ENCODE measurements at places on chromosomes 3 and 15. TPM values are rescaled to one million over a fixed set of nuclear protein-coding genes. Genes with fewer than 3 reads are reported as not detected.

The CD96 gene
- polyA plus RNA-seq: 0.23 TPM

The SH2D7 gene
- 0.12 TPM for polyA plus RNA-seq

The EMC7 gene
- 46.7 TPM for polyA plus RNA-seq

The ANP32A gene
- 158 TPM for polyA plus RNA-seq

The PLA2G4B gene
- 7.0 TPM for polyA plus RNA-seq

GRCh38 chr3:161395115-161396012, 24.0 kb upstream of the SPTSSB start:
- DNase-seq: no peak

DNA sequence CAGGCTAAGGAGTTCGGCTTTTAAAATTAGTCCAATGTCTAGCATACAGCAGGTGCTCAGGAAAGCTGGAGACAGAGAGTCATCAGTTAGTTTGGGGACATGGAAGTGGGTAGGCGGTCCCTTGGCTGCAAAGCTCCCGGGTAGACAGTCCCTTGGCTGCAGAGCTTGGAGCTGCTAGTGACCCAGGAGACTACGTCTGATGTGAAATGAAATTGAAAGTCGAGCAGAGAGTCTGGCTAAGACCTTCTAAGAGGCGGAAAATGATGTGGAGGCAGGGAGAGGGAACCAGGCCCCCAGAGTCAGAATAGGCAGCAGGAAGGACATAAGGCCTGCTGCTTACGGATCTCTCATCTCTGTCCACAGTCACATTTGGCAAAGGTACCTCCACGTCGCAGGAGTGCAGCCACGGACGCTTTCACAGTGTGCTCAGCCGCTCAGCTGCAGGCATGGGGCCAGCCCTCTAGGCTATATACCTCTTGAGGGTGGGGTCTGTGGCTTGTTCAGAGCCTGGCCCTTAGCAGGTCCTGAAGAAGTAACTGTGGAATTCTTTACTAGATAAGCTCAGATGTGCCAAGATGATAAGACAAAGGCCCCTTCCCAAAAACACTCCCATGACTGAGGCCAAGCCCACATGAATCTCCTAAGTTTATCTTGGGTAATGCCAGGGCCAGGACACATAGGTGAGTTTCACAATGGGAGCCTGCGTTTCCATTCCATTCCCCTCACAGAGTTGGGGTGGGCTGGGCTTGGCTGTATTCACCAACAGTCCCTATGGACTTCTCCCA, 131.7 kb downstream of the XXYLT1 start:
- no peak for DNase-seq

GRCh38 chr15:50543556-50543955, 2.9 kb downstream of the USP50 start:
- no peak for DNase-seq

GRCh38 chr3:184590795-184591194, 29.2 kb downstream of the EPHB3 start:
- no peak for DNase-seq

DNA sequence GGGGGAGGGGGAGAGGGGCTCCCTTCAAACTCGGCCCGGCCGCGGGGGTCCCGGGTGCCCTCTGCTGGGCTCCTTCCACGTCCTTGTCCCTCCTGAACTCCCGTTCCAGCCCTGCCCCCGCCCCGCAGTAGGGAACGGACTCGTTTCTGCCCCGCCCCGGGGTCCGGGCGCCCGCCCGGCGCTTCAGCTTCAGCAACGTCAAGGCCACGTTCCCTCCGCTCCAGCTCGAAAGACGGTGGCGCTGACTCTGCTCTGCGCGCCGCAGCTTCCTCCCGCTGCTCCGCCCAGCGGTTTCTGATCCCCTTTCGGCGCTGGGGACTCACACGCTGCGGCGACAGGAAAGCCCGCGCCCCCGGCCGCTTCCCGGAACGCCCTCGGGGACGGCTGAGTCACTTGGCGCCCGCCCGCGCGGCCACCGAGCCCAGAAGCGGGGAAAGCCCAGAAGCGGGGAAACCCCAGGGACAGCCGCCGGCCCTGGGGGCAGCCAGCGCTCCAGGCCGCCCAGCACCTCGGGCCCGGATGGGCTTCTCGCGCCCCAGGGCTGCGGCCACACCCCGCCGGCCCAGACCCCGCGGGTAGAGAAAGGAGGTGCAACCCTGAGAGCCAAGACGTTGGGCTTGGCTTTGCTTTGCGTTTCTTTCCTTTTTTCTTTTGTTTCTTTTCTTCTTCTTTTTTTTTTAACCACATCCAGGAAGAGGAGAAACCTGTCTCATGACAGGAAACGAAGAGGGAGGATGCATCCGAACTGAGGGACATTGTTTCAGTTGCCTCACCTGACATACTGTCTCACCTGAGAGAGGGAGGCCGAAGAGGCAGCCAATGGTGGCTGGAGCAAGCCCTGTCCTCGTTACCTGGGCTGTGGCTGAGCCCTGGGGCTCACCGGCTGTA, 28.9 kb downstream of the ARHGAP31 start:
- peak; percentile 88 for DNase-seq

DNA sequence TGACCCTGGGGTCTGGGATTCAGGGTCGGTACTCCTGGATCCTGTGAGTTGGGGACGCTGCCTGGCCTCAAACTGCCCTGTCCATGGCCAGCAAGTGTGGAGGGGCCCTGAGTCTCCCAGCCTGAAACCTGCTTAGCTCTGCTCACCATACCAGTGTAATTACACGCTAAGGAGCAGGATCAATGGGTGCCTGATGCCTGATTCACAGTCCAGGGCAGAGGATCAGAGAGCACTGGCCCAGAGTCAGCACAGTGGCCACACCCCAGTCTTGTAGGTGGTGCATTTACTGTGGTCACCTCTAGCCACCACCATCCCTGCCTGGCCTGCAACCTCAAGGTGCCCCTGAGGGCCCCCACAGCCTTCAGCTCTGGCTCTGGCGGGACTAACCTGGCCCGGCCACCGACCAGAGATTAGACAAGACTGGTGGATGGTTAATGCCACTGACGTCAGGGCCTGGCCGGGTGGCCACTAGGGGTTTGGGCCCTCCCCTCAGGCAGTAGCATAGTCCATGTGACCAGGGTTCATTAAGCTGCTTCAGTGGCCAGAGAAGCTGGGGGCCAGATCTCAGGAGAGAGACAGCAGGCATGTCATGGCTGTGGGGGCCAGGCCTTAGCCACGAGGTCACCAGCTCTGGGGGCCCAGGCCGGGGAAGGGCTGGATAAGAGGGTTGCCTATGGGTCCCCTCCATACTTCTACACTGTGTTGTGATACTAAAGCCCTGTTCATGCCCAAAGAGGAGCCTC, 3.3 kb upstream of the SLC38A3 start:
- DNase-seq: no peak

DNA sequence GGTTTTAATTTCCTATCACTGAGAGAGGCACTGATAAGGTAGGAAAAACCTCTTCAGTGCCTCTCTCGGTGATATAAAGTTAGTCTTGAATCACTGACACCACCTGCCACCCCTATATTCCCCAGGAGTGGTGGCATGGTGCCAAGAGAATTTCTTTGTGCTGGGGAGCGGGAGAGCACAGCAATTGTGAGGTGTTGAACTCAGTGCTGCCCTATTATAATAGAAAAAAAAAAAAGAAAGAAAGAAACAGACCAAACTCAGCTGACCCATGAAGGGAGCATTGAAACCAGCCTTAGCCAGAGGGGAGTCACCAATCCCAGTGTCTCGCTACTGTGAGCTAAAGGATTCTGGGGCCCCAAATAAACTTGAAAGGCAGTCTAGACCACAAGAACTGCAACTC, 201.4 kb upstream of the STT3B start:
- DNase-seq: no peak

DNA sequence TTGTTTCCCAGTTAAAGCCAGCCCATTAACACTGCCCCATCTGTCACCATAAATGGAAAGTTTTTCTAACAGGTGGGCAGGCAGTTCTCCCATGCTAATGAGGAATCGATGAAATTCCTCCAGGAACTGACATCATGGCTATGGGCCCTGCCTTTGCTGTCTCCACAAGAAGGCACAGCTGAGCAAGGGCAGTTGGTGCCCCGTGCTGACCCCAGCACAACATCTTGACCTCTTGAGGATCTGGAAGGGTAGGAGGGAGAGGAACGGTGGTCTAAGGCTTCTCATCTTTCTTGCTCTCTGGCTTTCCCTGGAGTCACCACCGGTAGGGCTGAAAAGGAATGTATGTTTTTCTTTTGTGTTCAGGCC, 46.7 kb downstream of the CHCHD6 start:
- DNase-seq: no peak

DNA sequence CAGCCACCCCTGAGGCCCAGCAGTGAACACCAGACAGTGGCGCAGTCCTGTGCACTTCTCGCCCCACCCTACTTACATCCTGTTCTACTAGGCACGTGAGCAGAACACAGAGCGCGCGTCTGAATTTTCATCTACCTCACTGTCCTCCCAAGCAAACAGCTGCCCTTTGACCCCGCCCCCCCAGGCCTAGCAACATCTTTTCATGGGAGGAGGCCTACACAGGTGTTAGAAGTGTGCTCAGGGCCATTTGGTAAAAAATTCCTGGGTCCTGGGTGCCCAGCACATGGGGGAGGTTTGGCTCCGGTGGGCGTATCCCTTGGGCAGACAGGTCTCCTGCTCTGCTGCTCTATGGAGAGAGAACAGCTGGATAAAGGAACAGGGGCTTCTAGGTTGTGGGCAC, 95.0 kb downstream of the MYLK start:
- no peak for DNase-seq

GRCh38 chr15:58748040-58748851, 1.3 kb downstream of the ADAM10 start:
- DNase-seq: no peak

- peak; percentile 29 for DNase-seq
Observed at GRCh38 chr3:58492494-58492905, 604 bp downstream of the KCTD6 start.

DNA sequence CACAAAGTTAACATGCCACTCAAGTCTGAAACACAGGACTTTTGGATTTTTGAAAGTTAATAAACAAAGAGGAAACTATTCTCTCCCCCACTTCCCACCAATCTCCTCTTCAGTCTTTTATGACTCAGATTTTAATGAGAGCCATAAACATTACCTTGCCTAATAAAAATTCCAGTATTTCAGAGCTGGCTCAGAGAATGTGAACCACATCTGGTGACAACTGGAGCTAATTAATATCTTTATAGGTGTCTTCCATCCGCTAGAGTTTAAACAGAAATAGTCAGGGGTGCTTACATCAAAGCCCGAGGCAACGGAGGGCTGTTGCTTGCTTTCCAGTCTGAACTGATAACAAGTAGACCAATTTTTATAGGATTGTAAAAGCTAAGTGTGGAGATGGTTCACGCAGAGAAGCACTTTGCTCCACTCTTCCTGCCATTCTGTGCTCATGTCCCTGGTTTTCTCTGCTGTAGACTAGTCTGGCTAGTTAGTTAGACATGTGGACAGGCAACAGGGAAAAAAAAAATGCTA, 363.6 kb downstream of the NR2F2 start:
- no peak for DNase-seq

DNA sequence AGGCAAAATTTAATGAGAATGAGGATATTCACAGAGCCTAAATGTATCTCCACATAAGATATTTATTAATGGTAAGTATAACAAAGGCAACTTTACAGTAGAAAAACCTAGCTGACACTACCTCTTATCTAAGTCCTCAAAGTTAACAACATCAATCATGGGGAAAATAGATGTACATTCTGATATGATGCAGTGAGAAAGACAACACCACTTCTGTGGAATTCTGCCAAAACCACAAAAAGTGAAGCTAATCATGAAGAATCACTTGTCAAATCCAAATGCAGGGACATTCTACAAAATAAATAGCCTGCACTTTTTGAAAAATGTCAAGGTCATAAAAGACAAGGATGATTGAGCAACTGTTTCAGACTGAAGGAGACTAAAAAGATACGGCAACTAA, 27.5 kb upstream of the EOMES start:
- no peak for DNase-seq

DNA sequence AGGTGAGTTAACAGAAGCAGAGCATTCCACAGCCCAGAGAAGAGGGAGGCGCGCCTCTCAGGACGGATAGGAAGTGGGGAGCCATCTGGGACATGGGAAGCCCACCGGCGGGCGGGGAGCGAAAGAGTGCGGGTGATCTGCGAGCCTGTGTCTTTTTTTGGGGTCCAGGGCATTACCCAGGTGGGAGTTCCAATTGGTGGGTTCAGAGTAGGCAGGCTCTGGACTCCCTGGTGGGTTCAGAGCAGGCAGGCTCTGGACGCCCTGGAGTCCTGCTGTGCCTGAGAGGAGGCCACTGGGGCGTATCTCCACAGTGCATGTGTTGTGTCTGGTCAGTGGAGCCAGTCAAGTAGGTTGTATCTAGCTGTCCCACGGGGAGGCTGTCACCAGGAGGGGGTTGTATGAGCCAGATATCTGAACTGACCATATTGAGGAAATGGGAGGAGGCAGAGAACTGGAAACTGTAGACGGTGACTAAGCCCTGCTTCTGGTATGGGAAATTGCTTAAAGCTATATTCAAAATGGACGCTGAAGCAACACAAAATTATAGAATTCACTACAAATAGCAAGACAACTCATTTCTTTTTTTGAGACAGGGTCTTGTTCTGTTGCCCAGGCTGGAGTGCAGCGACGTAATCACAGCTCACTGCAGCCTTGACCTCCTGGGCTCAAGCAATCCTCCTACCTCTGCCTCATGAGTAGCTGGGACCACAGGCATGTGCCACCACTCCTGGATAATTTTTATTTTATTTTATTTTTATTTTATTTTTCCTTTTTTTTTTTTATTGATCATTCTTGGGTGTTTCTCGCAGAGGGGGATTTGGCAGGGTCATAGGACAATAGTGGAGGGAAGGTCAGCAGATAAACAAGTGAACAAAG, 34.5 kb upstream of the CHST2 start:
- no peak for DNase-seq

DNA sequence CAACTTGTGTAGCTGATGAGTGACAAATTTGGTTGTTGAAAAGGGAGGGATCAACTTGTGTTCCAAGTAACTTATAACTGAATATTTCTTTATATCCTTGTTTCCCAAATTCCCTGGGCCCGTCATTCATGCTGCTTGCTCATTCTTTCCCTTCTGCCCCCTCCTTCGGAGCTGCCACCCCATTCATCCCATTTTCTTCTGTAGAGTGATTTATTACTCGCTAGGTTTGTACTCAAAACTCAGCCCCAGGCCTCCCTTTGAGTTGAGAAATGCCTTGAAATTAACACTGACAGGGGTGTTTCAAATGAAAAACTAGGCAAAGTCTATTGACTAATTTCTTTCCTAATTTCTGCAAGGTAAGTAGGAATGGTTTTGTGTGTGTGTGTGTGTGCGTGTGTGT, 277.4 kb upstream of the SLCO3A1 start:
- DNase-seq: no peak

DNA sequence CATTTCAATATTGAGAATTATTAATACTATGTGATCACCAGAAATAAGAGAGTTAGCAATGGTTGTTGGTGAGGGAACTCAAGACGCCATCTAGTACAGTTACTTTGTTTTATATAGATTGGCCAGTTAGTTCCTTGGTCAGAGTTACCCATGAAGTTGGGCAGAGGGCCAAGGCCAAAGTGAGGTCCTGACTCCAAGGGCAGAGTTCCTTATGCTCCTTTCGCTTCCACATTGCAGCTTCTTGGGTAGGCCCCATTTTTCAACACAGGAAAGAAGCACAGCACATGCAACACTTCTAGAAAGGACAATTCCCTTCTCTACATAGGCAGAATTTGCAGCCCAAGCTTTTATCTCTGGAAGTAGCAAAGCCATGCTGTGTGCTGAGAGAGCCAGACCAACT, 178.6 kb downstream of the KCNAB1 start:
- DNase-seq: peak; percentile 41
